ENCODE measurements at places on chromosomes 13 and 19.

DNA sequence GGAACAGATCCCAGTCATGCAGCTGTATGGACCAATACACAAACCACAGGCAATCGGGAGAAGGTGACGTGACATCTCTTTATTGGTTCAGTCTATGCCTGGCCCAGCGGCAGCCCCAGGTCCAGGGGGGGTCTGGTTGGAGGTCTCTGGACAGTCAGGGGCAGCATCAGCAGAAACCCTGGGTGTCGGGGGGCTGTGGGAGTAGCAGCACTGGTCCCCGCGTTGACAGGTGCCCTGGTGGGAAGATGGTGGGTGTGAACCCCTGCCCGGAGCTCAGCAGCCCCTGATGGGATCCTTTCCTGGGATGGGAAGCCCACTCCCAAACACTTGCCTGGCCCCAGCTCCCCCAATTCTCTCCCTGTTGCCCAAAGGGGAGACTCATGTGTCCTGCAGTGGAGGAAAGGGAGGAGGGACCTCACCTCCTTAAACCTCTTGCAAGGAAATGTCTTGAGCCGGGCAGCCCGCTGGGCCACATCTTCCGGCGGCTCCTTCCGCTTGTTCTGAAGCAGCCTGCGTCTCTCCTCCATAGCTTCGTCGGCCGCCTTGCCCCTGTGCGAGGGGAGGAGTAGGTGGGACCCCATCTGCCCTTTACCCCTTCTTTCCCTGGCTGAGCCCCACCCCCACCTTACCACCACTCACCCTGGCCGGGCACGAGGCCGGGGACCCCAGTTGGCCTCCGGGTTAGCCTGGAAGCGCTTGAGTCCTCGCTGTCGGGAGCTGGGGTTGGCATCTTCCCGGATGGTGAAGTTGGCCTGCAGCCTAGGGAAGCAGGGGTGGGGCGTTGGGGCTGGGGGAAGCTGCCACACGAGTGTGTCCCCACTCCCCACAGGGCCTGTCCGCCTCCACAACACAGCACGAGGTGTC, 2.4 kb upstream of the LYL1 start:
- DNase-seq: no peak

- DNase-seq: no peak
These were observed 62.2 kb downstream of the CYSLTR2 start for GRCh38 chr13:48715977-48716376.

DNA sequence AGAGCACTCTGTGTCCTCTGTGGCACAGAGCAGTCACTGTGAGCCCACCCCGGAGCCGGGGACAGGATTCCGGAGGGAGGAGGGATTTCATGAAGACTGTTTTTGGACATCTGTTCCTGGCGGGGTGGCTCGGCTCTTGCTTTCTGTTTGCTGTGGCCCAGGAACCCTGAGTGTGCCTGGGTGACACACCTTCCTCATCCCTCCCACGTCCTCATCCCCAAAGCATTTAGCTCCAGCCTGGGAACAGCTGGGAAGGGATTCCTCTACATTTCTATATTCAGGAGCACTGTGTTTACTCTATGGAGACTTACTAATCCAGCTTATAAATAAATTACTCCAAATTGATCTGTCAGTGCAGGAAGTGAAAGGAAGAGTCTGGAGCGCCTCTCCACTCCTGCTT, 97.8 kb upstream of the UBL3 start:
- DNase-seq: no peak

- no peak for DNase-seq
These were observed 13.0 kb downstream of the FBXL3 start for GRCh38 chr13:77013853-77014542.

- DNase-seq: no peak
These were observed 5.5 kb upstream of the KLK6 start for GRCh38 chr19:50974702-50975556.

DNA sequence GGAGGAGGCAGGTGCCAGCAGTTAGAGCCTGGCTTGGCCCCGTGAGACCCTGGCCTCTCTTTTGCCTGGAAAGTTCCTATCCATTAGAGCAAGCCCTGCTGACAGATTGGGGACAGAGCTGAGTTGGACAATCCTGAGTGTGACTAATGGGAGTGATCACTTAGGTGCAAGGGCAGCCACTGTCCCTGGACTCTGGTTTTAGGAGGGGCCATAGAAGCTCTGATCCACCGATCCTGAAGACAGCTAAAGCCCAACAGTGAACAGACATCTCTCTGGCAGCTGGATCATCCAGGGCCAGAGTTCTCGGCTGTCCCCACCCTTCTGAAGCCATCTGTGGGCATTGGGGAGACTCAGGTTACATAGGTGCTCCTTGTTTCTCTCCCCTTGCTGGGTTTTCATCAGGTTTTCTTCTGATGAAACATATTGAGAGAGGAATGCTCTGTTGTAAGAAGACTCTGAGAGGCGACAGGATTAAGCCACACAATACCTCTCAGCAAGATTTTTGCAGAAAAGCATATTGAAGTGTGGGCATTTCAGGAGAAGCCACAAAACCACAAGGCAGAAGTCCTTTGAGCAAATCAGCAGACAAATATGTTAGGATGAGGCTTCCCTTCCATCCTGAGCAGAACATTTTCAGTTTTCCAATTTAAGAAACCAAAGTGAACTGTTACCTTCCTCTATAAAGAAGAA, 288.0 kb upstream of the MAB21L1 start:
- no peak for DNase-seq

GRCh38 chr13:44307255-44307654, 66.4 kb upstream of the SERP2 start:
- DNase-seq: no peak

DNA sequence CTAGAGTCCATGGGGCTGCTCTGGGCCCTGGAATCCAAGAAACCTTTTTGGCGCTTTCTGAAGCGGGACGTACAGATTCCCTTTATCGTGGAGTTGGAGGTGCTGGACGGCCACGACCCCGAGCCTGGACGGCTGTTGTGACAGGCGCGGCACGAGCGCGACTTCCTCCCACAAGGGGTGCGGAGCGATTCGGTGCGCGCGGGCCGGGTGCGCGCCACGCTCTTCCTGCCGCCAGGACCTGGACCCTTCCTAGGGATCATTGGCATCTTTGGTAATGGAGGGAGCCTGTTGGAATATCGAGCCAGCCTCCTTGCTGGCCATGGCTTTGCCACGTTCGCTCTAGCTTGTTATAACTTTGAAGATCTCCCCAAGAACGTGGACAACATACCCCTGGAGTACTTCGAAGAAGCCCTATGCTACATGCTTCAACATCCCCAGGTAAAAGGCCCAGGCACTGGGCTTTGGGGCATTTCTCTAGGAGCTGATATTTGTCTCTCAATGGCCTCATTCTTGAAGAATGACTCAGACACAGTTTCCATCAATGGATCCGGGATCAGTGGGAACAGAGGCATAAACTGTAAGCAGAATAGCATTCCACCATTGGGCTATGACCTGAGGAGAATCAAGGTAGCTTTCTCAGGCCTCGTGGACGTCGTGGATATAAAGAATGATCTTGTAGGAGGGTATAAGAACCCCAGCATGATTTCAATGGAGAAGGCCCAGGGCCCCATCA, 3.5 kb upstream of the ZFP82 start:
- DNase-seq: no peak

DNA sequence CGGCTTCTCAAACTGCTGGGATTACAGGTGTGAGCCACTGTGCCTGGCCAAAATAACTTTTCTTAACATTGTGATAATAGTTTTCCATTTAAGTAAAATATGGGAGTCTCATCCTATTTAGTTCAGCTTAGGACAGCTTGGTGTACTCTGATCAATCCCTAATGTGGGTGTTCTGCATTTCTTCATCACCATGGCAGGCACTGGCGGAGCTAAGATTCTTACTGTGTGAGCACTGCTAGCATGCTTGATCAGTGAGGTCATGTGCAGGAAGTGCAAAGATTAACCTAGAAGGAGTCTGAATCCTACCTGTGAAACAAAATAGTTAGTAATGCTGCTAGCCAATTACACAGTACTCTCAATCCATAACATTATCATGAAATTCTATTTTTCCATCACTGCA, 1684.2 kb upstream of the SLC10A2 start:
- DNase-seq: no peak

DNA sequence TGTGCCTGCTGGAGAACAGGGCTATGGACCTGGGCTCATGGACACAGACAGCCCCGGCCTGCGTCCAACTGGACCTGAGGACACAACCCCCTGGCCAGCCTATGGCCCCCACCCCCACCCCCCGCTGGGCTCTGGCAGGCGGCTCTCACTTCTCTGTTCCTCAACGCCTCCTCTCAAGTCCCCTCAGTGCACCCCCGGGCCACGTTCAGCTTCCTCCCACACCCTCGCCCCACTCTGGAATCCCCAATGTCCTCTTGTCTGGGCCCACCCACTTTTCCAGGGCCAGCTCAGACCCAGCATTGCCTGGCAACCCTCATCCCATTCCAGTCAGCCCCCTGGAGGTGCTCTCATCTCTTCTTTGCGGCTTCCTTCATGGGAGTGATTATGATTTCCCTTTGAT, 130.2 kb upstream of the SPACA7 start:
- DNase-seq: no peak

DNA sequence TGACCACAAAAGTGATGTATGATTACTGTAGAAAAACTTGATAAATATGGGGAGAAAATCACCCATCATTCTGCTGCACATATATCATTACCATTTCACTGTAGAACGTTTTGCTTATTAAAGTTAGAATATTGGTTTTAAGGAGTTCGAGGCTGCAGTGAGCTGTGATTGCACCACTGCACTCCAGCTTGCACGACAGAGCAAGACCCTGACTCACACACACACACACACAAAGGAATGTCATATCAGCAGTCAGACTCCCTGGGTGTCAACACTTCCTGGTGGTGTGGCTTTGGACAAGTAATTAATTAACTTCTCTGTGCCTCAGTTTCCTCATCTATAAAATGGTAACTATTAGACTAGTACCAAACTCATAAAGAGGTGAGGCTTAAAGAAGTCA, 11.3 kb upstream of the PNMA8A start:
- DNase-seq: no peak

DNA sequence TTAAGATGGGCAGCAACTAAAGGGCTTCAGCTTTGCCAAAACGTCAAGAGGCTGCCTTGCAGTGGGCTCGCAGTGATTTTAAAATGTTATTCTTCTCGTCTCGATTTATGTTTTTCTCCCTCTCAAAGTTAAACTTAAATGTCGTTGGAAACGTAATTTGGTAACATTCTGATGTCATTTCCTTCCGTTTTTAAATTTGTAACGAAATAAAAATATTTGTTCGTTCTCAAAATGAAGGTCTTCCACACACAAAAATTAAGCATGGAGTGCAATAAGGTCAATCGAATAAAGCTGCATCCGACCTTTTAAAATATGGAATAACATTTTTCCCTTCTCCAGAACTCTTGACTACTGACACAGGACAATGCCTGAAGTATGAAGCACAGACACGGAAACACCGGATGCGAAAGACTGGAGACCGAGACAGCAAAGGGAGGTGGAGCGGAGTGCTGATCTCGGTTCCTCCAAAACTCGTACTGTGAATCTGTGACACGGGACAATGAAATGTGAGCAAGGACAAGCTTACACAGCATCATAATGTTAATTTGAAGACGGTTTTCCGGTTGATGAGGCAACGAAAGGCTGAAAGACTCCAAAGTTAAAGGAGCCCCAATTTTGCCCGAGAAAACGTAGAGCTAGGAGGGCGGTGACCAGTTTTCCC, 850 bp downstream of the MTMR6 start:
- no peak for DNase-seq

- no peak for DNase-seq
These were observed 193.9 kb downstream of the RBM26 start for GRCh38 chr13:79212064-79212619.

GRCh38 chr19:41439441-41440222, at the start of gene DMAC2:
Gene DMAC2, minus strand, starts transcription at chr19:41439912. Its CDS starts 13 bp downstream, at chr19:41439899.
- DNase-seq: peak; percentile 82

DNA sequence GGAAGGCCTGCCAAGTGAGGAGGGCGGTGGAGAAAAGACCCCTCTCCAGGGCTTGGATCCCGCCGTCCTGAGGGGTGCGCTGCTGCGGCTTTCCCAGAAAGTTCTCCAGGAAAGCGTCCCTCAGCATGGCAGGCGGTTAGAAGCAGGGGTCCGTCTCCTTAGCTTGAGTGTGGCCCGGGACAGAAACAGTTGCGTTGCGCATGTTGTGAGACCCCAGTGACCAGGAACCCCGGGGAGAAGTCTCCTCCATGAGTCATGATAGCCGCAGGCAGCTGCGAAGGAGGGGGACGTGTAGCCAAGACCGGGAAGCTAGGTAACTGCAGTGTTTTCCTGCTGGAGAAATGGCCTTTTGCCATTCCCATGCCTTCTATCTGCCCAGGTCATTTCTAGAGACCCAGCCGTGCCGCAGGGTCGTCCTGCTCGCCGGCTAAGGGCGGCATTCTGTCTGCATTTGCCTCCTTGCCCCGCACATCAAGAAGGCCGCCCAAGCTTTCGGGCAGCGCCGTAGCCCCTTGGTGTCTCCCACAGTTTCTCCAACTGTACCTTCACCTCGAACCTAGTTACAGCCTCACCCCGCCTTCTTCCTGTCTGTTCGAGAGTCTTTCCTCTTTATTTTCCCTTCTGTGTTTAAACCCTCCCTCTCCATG, 64.3 kb downstream of the TM9SF2 start:
- no peak for DNase-seq

DNA sequence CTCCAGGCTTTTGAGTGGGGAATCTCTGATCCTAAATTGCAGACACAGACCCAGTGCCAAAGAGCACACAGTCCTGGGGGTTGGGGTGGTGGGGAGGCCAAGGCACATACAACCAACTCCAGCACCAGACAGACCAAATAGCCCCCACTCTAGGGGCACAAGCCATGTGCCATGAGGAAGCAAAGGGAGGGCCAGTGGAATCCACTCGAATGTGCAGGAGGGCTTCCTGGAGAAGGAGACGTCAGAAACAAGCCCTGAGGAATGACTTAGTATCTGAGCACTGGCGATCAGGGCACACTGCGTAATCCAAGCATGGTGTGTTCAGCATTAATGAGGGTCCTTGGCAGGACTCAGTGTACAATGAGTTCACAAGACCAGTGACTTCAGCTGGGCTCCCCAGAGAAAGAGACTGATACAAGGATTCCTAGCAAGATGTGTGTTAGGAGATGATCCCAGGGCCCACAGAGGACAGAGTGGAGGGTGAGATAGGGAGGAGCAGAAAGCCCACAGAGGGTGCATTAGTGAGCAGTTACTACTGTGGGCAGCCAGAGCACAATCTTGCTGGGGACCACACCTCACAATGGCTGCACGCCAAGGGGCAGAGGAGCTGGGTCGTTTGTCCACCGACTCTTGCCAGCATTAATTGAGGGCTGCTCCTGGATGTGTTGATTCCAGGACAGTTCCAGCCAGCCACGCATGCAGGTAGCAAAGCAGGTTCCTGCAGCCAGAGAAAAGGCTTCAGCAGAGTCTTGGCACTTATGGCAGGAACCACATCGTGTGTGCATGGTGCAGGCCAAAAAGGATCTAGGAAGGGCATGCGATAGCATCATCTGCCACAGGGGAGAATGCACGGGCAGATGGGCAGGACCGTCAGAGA, 152.6 kb upstream of the VSTM2B start:
- no peak for DNase-seq

GRCh38 chr19:32368787-32369186, 23.4 kb downstream of the ZNF507 start:
- DNase-seq: no peak

DNA sequence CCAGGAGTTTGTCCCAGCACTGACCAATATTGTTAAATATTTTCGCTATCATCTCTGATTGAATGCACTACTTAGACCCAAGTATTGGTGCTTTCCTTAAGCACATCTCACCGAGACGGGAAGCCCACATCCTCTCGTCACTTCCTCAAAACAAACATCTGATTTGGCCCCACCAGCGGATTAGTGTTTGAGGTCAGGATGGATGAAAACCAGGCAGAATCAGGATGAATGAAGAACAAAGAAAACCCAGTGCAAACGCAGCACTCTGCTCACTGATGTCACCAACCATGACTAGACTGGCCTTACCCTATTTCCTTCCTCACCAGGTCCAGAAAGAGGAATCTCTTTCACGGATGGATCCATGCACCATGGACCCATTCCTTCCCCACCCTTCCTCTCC, 6.0 kb downstream of the PLAUR start:
- no peak for DNase-seq
